ENCODE measurements at places on chromosomes 13 and 19.

DNA sequence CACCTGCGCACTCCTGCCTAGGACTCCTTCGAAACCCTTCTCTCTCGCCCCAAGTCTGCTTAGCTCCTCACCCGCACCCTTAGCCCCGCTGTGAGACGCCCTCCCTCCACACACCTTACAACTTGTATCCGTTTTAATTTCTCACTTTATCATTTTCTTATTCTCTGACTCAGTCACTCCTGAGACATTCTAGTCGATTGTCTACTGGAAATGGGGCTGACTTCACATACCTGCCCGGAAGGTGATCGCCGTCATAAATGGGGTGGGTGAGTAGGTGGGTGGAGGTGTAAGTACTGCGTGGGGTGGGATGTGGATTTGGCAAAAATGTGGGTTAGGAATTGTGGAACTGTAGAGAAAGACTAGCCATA is 714 bp downstream of the NDFIP2 start:
- peak; percentile 55 for DNase-seq

GRCh38 chr13:59230484-59231264 is 933.1 kb downstream of the DIAPH3 start:
- DNase-seq: no peak

- no peak for DNase-seq
Measured at GRCh38 chr13:60047918-60048317, 115.8 kb downstream of the DIAPH3 start.

DNA sequence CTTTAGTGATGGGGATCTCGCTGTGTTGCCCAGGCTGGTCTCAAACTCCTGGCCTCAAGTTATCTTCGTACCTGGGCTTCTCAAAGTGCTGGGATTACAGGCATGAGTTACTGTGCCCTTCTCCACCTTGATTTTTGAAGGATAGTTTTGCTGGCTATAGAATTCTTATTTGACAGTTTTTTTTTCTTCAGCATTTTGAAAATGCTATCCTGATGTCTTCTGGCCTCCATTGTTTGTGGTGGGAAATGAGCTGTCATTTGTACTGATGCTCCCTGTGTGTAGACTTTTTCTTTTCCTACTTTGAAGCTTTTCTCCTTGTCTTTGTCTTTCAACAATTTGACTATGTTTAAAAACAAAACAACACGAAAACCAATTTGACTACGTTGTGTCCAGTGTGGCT is 54.2 kb downstream of the SIPA1L3 start:
- DNase-seq: no peak

DNA sequence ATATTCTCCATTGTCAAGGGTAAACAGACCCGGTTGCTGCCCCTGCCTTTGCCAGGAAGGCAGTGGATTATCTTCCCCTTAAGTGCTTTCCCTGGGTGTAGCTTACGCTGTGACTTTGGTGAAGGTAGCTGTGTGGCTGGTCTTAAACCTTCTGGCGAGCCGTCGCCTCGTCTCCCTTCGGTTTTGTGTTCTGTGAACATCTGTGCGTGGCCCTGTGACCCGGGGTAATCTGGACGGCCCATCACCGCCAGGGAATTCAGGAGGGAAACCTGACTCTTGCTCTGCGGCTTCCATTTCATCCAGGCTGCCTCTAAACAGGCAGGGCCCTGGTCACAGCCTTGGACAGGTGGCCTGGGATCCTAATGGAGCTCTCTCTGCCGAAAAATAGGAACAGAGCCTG is 78.7 kb downstream of the SHISA2 start:
- no peak for DNase-seq

GRCh38 chr13:109569958-109570711 is 216.2 kb downstream of the IRS2 start:
- peak; percentile 4 for DNase-seq

GRCh38 chr13:40056898-40057619 is 401.6 kb downstream of the COG6 start:
- DNase-seq: no peak
